ENCODE measurements at places on chromosomes 16 and 17.

GRCh38 chr16:91484-91883, 13.5 kb downstream of the MPG start:
- DNase-seq: no peak

DNA sequence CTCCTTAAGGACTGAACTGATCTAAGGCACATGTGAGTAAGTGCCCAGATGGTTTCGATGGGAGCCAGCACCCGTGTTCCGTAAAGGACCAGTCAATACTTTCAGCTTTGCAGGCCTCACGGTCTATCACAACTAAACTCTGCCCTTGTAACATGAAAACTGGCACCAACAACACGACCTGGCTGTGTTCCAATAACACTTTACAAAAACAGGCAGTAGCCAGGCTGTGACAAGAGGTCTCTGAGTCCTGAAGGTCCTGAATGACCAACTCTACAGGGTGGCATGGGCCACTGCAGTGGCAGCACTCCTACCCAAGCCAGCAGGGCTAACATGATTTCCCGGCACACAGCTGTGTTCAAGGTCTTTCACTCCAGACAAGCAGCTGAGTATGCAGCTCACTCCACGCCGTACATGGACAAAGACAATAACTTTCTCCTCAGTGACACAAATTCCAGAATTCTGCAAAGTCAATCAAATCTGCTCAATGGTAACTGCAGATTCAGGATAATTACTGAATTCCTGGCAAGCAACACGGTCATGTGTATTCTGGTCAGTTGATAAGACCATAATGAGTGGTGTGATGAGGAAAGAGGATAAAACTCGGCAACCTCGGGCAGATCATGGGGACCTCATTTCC, 15.3 kb downstream of the NPLOC4 start:
- no peak for DNase-seq

- no peak for DNase-seq
Observed at GRCh38 chr17:8392674-8393469, 4.8 kb downstream of the RNF222 start.

GRCh38 chr17:19254651-19255050, 17.5 kb downstream of the EPN2 start:
- no peak for DNase-seq

DNA sequence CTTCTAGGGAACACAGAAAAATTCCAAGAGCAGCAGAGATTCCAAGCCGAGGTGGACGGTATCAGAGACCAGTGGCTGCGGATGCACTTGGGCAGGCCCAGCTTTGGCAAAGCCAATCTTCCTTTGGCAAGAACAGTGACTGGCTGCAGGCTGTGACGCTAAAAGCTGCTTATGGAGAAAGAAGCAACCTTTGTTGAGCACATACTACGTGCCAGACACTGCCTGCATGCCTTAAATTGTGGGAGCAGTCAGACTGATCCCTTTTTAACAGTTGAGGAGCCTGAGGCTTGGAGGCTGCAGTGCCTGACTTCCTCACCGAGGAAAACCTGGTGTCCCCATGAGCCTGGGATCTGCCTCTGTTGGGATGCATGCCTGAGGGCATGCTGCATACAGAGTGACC, 69.0 kb upstream of the AMZ2 start:
- DNase-seq: no peak

DNA sequence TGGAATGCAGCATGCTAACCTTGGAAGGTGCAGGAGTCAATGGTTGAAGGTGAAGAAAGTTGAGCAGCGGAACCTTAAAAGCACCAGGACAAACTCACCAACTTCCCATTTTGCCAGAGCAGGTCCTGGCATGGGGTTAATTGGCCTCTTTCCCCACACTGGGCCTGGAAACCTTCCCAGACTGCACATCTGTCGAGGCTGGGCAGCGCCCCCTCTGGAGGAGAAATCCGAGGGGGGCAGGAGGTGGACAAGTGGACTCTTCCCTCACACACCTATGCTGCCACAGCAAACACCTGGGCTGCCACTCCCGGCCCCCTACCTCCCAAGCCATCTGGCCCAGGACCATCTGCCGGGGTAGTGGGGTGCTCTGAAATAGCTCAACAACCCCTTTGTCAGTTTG, 232.4 kb downstream of the CBLN1 start:
- DNase-seq: no peak

DNA sequence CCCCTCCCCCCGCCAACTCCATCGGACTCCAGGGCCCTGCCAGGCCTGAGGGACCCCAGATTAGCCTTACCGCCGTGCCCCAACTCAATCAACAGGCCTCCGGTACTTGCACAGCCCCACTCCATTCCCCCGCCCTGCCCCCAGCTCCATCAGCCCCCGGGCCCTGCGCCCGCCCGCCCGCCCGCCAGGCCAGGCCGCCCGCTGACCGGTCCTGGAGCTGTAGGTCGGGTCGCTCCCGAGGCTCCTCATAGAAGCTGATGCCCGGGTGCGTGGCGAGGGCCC, 308 bp downstream of the GTF3C1 start:
- DNase-seq: no peak

GRCh38 chr16:27690608-27691007, 140.7 kb downstream of the KATNIP start:
- peak; percentile 37 for DNase-seq

GRCh38 chr16:86303787-86304678, 206.3 kb upstream of the FOXF1 start:
- DNase-seq: no peak

DNA sequence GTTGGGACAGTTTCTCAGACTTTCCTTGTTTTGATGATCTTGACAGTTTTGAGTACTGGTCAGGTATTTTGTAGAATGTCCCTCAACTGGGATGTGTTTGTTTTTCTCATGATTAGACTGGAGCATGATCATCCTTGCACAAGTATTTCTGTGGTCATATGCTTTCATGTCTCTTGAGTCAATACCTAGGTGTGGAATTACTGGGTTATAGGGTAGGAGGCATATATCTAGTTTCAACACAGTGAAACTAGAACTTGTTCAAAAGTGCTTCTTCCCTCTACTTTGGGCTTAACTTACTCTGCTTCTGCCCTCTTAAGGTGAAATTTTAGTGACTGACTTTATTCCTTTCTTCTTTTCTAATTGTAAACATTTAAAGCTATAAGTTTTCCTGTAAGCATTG, 30.1 kb downstream of the IKZF3 start:
- no peak for DNase-seq

GRCh38 chr16:14495213-14496046, 134.6 kb downstream of the PARN start:
- DNase-seq: no peak

- DNase-seq: no peak
Observed at GRCh38 chr17:80109713-80110446, 8.5 kb downstream of the GAA start.

GRCh38 chr17:46139432-46140210, 53.6 kb downstream of the KANSL1 start:
- no peak for DNase-seq

DNA sequence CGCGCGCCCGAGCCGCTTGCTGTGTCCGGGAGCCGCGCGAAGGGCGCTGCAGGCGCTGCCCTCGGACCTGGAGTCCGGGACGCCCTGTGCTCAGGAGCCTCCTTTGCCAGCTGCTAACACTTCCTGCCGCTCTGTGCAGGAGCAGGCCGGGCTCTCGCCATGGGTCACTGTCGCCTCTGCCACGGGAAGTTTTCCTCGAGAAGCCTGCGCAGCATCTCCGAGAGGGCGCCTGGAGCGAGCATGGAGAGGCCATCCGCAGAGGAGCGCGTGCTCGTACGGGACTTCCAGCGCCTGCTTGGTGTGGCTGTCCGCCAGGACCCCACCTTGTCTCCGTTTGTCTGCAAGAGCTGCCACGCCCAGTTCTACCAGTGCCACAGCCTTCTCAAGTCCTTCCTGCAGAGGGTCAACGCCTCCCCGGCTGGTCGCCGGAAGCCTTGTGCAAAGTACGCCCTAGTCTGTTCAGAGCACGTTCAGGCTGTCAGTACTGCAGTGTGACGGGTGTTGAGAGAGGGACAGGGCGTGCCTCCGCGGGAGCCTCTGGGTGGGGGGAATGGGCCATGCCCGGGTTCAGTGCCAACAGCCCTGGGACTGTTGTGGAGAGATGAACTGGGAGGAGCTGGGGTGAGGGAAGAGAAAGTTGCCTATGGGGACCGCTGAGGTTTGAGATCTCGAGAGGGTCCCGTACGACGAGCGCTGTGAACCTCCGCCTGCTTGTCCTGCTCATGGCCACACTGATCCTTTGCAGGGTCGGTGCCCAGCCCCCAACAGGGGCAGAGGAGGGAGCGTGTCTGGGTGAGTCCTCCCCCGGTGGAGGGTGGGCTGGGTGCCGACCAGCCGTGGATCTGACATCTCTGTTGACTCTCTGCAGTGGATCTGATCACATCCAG, 1.3 kb downstream of the ZNF276 start:
- peak; percentile 90 for DNase-seq

- DNase-seq: no peak
Observed at GRCh38 chr17:68953340-68953997, 1.7 kb downstream of the ABCA8 start.

DNA sequence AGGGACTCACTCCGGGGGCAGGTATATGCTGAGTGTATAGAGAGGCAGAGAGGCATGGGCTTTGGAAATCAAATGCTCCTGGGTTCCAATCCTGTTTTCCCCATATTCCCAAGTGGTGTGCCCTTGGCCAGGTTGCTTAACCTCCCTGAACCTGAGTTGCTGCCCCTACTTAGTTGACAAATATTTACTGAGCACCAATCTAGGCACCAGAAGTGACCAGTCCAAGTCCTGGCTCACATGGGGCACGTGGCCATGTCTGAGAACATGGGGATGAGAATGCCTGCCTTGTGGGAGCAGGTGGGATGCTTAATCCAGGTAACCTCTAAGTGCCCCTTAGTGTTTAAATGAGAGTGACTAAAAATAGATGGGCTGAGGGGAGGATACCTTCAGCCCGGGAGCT, 4.2 kb downstream of the SOCS3 start:
- DNase-seq: no peak

DNA sequence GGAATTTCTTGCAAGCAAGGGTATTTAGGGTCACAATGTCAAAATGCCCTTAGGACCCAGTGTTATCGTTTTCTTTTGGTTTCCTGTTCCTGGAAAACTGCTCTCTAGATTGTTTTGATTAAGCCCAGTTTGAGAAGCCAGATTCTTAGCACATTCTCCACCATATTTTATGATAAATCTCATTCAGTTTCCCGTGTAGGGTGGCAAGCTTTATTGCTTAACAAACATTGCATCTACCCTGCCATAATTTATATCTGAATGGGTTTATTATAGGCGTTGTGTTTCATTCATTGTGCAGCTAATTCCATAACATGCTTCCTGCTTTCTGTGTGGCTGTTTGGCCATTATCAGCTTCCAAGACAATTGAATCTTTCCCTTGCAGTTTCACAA, 389.1 kb upstream of the DYNLRB2 start:
- no peak for DNase-seq

GRCh38 chr16:1010251-1010650, 28.7 kb downstream of the SOX8 start:
- DNase-seq: no peak

- no peak for DNase-seq
Observed at GRCh38 chr17:48961516-48962233, 6.7 kb downstream of the GIP start.

GRCh38 chr16:48498769-48499631, 111.0 kb downstream of the N4BP1 start:
- DNase-seq: no peak

DNA sequence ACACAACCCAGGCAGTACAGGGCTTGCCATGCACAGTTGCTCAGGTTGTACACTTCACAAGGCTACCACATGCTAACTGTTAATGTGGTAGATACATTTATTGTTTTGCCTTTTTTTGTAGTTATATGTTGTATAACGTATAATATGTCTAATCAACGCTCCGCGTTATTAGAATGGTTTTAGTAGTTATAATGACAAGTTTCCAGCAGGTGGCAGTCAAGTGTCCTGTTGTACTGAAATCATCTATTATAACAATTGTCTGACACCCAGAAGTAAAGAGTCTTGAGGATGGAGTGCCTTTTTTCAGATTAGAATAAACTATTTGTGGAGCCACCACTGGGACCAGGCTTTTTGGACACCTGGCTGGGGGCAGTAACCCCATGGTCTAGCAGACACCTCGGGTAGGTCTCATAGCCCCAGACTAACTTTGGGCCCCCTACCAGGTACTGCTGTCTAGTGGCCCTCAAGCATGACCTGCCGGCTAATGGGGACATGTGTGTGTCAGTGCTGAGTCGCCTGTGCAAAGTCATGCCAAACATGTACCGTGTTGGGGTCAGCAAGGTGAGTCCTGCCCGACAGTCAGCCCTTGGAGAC, 32.8 kb downstream of the MYO15A start:
- DNase-seq: peak; percentile 30

- no peak for DNase-seq
Observed at GRCh38 chr17:58605986-58606385, 85.9 kb downstream of the TEX14 start.

GRCh38 chr17:17921192-17922069, 50.8 kb downstream of the TOM1L2 start:
- no peak for DNase-seq

DNA sequence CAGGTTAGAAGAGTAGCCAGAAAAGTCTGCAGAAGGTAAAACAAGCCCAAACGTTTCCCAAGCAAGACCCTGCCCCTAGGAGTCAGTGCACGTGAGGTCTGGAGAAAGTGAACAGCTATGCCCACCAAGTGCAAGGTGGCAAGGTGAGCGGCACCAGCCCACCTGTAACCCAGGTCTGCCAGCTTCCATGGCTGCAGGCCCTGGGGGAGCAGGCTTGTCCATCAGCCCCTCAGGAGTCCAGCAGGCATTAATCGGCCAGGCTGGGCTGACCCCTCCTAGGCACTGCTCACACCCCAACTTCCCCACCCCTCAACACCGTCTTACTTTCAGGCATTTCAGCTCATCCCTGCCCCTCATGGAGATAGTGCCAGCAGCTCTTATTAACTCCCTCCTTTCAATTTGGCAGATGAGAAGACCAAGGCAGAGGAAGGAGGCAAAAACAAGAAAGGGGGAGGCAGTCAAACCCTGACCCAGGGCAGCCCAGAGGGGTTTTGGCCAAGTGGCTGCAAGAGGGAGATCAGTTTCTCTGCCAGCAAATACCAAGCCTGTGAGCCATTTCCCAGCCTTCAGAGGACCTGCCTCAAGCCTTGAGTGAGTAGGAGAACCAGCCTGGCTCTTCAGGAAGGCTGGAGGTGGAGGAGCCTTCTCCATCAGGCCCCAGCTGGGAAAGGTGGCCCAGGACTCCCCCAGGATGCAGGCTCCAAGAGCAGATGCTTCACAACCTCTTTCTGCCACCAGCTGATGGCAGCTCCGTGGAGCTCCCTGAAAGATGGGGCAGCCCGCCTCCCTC, 14.7 kb downstream of the BEAN1 start:
- no peak for DNase-seq

GRCh38 chr16:17459903-17460521, 10.7 kb downstream of the XYLT1 start:
- no peak for DNase-seq

- DNase-seq: no peak
Observed at GRCh38 chr16:69324013-69324531, 6.3 kb downstream of the PDF start.

DNA sequence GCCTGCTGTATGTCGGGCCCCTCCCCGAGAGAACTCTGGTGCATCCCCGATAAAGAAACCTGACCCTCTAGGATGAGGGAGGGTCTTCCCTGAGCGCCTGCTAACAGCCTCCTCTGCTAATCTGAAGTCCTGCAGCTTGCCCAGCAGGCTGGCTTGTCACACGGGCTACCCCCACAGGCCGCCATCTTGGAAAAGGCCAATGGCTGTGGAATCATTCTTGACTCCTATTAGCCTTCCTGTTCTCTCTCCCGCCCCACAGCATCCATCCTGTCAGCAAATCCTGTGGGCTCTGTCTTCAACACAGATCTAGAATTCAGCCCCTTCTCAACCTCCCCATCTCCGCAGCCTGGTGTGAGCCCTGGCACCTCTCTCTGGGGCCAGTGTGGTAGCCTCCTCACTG, 12.0 kb downstream of the IL4R start:
- no peak for DNase-seq

GRCh38 chr17:30950669-30951399, 20.0 kb upstream of the RNF135 start:
- DNase-seq: no peak

Data from activated CD4-positive, alpha-beta memory T cell treated with anti-CD3 and anti-CD28 coated beads, Interleukin-2, amount 10 ng/mL, durations not matched to agents 7 days and 5 days (primary cell).